GM19239 (cell line): ENCODE measurements at places on chromosomes 7 and 10.

DNA sequence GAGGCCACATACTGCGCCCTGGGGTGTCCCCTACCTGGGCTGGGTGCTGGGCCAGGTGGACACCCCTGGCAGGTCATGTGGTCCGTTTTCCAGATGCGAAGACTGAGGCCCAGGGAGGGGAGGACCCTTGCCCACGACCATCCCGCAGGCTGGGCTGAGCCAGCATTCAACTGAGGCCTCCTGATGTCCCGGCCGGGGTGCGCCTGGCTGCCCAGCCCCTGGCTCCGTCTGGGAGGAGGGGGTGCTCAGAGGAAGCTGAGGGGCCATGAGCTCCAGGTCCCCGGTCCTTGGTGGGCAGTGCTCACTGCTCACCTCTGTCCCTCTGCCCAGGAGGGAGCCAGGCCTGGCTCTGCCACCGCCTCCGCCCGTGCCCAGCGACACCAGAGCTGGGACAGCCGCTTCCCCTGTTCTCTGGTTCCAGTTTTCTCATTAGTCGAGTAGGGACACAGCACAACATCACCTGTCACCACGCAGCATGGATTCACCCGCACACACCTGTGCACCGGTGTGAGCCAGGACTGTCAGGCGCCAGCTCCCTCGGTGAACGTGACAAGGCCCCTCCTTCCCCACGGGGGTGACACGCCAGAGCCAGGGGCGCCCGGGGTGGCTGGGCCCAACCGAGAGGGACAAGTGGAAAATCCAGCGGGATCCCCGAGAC lies 139.7 kb downstream of the ELFN1 start:
- no peak for DNase-seq

GRCh38 chr7:148124477-148124876 lies 466.1 kb upstream of the C7orf33 start:
- no peak for DNase-seq

DNA sequence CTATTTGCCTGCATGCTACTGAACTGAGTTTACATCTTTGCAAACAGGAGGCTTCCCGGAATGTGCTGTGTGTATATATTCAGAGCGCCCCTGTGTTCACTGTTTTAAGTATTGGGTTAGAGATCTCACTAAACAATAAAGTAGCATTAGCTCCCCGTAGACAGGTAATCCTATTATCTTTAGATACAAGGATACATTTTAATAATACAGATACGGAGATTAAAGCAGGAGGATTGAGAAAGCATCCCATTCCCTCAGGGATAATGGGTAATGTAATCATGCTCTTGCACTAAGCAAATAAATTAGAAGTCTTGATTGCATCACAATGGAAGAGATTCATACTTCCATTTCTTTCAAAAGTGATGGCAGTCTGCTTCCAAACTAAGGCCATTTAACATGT lies 809.0 kb downstream of the NRG3 start:
- no peak for DNase-seq

DNA sequence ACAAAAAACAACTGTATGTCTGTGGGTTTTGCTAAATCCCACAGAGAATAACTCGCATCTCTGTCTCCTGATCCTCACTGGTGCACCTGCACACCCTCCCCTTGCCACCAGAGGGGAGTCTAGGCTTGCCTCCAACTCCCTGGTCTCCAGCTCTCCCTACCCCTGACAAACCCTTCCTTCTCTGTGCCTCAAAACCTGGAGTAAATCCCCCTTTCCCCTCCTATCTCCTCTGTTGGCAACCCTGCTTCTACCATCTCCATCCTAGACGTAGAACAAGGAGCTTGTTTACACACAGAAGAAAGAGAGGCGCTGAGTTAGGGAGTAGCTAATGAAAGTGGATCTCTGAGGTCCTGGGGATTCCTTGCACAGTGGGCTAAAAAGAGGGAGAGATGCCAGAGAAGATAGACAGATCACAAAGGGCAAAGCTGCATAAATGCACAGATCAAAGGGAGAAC lies 6.0 kb downstream of the MBLAC1 start:
- DNase-seq, result no peak

DNA sequence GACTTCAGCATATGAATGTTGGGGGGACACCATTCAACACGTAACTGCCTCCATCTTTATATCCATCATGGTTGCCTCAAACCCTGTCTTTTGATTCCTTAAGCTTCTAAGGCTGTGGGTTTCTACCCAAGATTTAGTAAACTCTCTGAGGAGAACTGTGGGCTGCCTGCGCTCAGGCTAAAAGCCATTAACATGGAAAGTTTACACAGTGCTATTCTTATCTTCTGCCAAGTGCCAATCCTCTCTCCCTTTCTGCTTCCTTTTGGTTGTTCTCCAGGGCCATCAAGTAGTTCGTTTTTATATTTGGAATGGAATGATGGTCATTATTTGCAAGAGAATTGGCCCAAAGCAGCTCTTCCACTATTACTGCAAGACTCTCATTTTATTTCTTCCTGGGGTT lies 97.3 kb upstream of the KLF14 start:
- DNase-seq, result no peak

GRCh38 chr7:49564379-49564714 lies 209.1 kb upstream of the VWC2 start:
- DNase-seq, result no peak

GRCh38 chr10:68831961-68832455 lies 4.7 kb downstream of the STOX1 start:
- no peak for DNase-seq

DNA sequence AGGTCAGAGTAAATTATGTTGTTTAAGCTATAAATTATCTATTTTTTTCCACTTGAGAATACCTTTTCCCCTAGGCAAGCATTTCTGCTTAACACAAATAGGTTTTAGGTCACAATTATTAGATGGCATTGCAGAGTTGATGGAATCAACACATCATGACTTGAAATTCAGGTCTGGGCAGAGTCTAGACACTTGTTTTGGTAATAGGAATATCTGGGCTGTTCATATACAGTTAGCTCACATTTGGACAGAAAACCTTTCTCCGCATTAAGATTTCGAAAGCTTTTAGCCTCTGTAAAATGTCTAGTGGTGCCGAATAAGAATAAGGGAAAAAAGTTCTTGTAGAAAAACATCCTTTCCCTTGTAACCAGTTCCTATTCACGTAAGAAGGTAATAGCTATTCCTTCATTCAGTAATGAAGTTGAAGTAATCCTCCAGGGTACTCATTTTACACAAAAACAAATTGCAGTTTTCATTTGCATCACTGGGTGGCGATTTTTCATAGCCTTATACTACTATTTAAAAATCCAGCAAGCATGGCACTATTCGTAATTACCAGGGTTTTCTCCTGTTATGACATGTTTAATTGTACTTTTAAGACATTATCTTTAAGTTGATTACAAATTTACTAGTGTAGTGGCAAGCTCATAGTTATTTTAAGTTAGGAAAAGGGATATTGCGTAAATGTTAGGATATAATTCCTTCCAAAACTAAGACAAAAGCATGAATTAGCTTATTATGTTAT lies 37.0 kb downstream of the RPA3 start:
- no peak for DNase-seq

DNA sequence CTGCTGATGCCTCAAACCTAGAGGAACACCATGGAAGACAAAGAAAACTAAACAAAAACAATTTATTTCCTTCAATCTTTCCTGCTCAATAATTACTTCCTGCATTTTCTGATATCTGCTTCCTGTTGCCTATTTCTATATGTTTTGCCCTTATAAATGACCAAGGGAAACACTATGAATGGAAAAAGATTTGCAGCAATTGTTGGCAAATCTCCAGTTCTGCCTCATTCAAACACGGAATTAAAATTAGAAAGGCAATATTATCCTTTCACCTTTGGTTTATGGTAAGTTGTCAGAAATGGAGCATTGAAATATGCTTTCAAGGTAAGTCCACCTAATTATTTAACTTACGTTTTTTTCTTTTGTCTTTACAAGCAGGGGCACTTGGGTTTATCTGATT lies 552.2 kb upstream of the ANKRD30A start:
- DNase-seq, result no peak

- no peak for DNase-seq
Observed at GRCh38 chr7:93968911-93969620, 35.1 kb downstream of the BET1 start.

GRCh38 chr10:11305825-11306593 lies 288.3 kb downstream of the CELF2 start:
- DNase-seq, result no peak

DNA sequence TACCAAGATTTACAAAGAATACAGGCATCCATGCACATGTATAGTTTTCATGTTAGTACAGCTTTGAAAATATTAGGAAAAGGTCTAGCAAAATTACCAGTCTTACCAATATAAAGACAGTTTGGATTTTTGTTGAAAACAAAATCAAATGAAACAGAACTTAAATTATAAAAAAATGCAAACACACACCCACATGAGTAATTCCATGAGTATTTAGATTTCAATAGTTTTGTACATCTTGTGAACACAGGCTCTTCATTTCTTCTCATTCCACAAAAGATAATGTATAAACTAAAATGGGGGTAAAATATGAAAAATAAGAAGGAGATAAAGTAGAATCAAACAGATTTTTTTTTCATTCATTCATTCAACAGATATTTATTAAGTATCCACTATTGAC lies 682.2 kb upstream of the ANKRD30A start:
- DNase-seq, result no peak

- no peak for DNase-seq
Observed at GRCh38 chr7:141418066-141418465, 133.1 kb upstream of the AGK start.

DNA sequence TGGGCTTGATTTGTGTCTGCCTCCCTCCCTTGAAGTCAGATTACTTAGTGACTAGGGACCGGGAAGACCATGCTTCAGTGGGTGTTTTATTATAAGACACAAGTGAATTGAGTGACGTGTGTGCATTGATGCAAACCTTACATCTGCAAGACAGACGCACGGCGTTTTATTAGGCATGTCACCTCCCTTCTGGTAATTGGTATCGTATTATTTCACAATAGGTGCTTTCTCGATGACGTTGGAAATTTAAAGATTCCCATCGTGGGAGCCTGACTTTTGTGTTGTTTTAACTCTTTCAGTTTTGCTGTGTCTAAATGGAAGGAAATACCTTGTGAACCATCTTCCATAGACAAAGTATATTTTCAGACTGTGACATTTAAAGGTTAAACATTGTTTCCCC lies 132.6 kb downstream of the INSYN2A start:
- DNase-seq, result no peak

GRCh38 chr10:78960316-78960800 lies 108.4 kb upstream of the ZMIZ1 start:
- no peak for DNase-seq

DNA sequence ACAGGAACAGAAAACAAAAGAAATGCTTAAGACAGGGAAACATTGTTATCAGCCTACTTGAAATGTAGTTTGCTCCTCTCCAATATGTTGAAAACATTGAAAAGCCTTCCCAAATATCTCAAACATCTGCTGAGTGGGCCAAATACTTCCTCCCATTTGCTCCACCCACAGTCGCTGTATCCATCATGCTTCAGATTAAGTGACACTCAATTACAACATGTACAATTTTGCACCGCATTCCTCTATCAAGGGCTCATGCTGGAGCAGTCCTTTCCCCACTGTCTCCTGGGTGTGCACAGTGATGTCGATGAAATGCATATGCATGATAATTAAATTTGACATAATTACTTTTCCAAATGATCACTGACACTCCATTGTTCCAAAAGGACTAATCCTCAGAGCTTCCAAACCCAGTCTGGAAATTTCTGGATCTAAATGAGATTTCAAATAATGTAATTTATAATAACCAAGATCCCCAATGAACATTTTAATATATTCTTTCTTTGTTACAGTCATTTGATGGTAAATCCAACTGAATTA lies 604.6 kb downstream of the GRID1 start:
- DNase-seq, result no peak

DNA sequence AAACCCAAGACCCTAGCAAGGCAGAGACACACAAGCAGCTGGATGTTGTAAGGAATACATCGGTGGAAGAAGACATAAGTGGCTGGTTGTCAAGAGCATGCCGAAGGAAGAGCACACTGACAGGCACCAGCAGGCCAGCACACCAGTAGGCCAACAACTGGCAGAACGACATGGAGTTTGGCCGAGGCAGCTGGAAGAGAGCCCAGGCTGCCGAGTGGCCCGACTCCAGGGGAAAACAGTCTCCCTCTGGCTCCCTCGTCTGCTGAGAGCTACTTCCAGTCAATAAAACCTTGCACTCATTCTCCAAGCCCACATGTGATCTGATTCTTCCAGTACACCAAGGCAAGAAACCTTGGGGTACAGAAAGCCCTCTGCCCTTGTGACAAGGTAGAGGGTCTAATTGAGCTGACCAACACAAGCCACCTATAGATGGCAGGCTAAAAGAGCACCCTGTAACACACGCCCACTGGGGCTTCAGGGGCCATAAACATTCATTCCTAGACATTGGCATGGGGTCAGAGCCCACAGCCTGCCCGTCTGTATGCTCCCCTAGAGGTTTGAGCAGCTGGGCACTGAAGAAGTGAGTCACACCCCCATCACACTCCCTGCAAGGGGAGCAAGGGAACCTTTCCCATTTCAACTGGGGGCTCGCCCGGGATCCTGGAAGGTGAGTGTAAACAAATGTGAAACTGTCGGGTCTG lies 14.7 kb upstream of the TNS3 start:
- no peak for DNase-seq

- no peak for DNase-seq
Observed at GRCh38 chr7:106641416-106641815, 19.5 kb downstream of the CCDC71L start.

DNA sequence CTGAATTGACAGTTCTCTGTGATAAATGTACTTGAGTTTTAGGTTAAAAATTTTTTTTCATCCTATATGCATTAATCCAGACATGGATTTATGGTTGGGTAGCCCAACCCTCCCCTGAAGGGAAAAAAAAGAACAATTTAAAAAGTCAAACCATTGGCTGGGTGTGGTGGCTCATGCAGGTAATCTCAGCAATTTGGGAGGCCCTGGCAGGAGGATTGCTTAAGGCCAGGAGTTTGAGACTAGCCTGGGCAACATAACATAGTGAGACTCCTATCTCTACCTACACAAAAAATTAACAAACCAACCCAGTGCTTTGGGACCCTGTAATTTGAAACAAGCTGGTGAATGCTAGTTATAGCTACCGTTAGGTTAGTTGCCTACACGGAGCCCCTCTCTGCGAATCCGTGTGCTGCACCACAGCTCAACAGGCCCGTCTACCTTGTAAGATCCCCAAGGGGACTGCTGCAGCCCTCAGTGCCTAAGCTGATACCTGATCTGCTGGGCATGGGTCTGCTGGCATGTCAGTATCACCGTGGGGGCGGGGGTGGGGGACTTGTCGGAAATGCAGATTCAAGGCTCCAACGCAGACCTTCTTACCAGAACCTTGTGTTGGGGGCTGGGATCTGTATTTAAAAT lies 32.8 kb downstream of the TSPAN14 start:
- DNase-seq, result no peak

- DNase-seq, result no peak
Observed at GRCh38 chr10:21087476-21087875, 190.4 kb upstream of the NEBL start.

- DNase-seq, result no peak
Observed at GRCh38 chr10:44725404-44725803, 185.7 kb upstream of the TMEM72 start.

- DNase-seq, result no peak
Observed at GRCh38 chr7:16585540-16585939, 58.9 kb downstream of the LRRC72 start.
